ENCODE measurements at places on chromosomes 3 and 15. TPM values are rescaled to one million over a fixed set of nuclear protein-coding genes. Genes with fewer than 3 reads are reported as not detected.

IL16 gene
- 2.1 TPM for total RNA-seq

DPPA4 gene
- not detected for total RNA-seq

CPNE9 gene
- total RNA-seq = 0.30 TPM

GNAT1 gene
- not detected for total RNA-seq

GHSR gene
- total RNA-seq = not detected
